Cardiac septum (tissue), 1 donor: ENCODE measurements at places on chromosomes 6 and 20. TPM values are rescaled to one million over a fixed set of nuclear protein-coding genes. Genes with fewer than 3 reads are reported as not detected.

Gene FYN
- total RNA-seq: 65.3 TPM

Gene RFX6
- not detected for total RNA-seq

Gene ULBP2
- 1.1 TPM for total RNA-seq

Gene ATP5F1E
- 123 TPM for total RNA-seq

Gene MLIP
- 319 TPM for total RNA-seq

Gene ETV7
- total RNA-seq: 0.13 TPM

Gene SIM1
- 0.16 TPM for total RNA-seq

Gene ZFP57
- not detected for total RNA-seq

Gene CHRNA4
- 0.16 TPM for total RNA-seq

- no peak for DNase-seq
Observed at GRCh38 chr20:8036771-8037170, 17.2 kb upstream of the TMX4 start.

- DNase-seq: peak; percentile 93
Observed at GRCh38 chr6:149963462-149964307, at the start of gene ULBP1. ULBP1 (plus strand) TSS chr6:149963943; CDS start chr6:149964050, 107 bp downstream.

GRCh38 chr6:17691925-17692538 lies 14.7 kb downstream of the NUP153 start:
- DNase-seq: no peak

- no peak for DNase-seq
Observed at GRCh38 chr6:31568537-31568961, 3.5 kb upstream of the LTA start.

- DNase-seq: no peak
Observed at GRCh38 chr20:52372169-52372568, 180.6 kb upstream of the ZFP64 start.

- DNase-seq: peak; percentile 87
Observed at GRCh38 chr20:58870293-58871014, 17.9 kb downstream of the GNAS start.

DNA sequence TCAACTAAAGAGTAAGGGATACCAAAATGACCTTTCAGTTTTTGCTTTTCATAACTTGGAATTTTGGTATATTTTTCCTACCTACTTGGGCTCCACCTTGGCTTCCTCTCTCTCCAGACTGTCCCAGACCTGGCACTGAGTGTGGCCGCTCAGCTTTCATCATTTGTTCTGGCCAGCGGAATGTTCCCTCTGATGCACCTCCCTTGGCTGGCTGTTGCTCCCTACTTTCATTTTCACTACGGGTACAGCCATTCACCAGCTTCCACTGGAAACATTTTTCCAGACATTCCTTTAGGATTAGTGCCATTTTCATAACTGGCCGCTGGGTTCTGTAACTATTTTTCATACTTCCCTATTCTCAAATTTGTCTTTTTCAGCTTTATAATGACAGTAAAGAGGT lies 487.4 kb downstream of the TENT5A start:
- no peak for DNase-seq

- no peak for DNase-seq
Observed at GRCh38 chr20:43799150-43799711, 72.4 kb upstream of the GTSF1L start.

GRCh38 chr20:21701171-21701876 lies 4.1 kb upstream of the PAX1 start:
- DNase-seq: no peak

- DNase-seq: no peak
Observed at GRCh38 chr20:5488823-5489222, 172.1 kb upstream of the PROKR2 start.

DNA sequence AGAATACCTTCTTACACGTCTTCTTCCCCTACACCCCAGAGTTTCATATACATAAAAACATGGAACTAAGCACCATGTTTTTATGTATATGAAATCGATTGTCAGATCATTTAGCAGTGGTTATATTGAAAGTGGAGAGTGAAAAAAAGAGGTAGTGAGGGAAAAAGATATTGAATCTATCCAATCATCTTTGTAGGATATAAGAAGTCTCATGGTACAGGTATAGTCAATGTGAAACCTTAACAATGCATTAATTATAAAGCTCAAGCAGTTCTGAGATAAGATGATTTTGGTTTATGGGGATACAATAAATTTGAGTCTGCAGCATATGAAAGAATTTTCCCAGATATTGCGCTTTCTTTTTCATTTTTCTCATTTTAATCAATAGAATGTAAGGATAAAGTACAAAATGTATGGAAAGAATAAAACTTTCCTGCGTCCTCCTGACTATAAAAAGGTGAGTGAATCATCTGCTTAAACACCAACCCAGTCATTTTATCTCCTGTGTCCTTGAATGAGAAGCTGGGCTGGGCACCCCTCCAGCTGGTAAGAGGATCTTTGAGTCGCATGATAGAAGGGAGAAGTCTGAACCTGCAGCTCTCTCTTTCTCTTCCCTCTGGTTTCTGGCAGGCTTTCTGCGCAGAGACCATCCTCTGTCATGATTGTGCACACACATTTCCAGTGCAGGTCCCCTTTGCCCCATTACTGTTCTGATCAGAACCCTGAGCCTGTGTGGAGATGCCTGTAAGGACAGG lies 28.1 kb upstream of the AKIRIN2 start:
- DNase-seq: peak; percentile 85

- DNase-seq: no peak
Observed at GRCh38 chr20:64164123-64164836, at the start of gene MYT1. MYT1 (plus strand) TSS chr20:64164452; CDS start chr20:64198862, 34,410 bp downstream.
